Activated CD4-positive, CD25-positive, alpha-beta regulatory T cell (primary cell): ENCODE measurements at places on chromosomes 3 and 15.

- DNase-seq, result no peak
Observed at GRCh38 chr15:100348578-100348977, 6.8 kb upstream of the ADAMTS17 start.

DNA sequence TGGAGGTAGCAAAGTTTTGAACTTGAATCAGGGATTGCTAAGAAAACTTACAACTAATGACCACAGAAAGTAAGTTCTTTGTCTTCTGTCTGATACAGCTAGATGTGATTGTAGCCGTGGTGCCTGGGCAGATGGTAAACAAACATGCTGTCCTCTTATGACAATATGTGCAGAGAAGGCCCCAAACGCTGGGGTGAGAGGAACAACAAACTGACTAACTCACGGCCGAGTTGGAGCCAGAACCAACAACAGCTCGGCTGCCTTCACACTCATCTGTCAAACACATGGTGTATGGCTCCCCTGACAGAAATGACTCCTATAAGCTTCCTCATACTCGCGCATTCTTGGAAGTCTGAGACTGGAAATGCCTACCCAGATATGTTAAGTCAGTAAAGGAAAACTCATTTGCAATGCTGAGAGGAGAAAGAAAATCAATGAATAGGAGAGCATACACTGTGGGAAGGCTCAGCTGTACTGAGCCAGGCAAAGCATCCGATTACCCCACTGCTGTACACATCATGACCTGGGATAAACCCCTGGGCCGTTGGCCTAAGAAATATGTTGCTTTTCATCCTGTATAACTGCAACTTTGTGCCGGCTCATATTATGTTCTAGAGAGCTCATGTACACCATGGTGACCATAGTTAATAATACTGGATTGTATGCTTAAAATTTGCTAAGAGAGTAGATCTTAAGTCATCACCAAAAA lies 5.7 kb downstream of the THBS1 start:
- DNase-seq, result no peak

DNA sequence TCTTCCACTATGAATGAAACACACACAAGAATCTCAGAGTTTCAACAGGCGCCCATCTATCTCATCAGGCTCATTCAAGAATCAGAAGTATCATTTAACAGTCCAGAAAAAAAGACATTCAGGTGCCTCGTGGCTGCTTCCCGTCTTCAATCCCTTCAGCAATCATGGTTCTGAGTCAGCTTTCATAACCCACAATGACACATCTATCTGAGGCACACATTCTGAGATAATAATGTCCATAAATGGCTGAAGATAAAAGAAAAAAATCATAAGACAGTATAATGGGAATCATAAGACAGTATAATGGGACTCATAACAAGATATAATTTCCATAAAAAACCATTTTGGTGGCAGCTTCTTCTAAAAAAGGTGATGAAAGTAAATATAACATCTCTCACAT lies 52.4 kb downstream of the TNIK start:
- DNase-seq, result no peak

GRCh38 chr3:134526319-134526718 lies 40.5 kb downstream of the CEP63 start:
- DNase-seq, result no peak
